AML-193 (cell line): ENCODE measurements at places on chromosomes 5 and 9.

GRCh38 chr5:73654171-73654811 lies 28.3 kb downstream of the ARHGEF28 start:
- no peak for DNase-seq

DNA sequence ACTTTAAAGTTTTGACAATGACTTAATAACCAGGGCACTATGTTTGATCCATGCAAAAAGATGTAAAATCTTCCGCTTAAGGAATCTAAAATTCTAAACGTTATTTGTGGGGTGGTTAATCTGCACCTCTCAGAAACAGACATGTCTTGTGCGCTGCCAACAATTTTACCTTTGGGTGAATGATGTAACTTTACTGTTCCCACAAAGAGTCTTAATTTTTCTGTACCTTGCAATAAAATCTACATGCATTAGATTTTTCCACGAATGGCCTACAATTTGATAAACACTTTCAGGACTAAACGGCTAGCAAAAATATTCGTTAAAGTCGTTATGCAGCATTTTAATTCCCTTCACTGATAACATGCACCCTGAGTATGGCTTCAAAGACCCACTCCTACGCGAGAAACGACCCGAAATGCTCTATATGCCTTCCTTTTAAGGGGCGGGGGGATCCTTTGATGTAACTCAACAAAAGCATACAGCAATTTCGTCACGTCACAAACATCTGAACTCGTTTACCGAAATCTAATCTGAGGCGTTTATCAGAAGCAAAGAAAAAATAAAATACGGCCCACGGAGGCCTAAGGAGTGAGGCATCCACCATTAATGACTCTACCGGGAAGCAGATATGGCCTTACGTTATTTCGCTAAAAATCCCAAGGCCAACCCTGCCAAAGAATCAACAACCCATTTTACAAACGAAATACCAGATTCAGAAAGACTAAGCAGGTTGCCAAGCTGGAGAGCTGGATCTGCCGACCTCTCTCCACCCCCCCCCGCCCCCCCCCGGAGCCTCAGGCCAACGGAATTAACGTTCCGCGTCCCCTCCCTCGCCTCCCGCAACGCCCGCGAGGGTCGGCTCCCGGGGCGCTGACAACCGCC lies 621 bp downstream of the AK6 start:
- DNase-seq, result peak; percentile 38

DNA sequence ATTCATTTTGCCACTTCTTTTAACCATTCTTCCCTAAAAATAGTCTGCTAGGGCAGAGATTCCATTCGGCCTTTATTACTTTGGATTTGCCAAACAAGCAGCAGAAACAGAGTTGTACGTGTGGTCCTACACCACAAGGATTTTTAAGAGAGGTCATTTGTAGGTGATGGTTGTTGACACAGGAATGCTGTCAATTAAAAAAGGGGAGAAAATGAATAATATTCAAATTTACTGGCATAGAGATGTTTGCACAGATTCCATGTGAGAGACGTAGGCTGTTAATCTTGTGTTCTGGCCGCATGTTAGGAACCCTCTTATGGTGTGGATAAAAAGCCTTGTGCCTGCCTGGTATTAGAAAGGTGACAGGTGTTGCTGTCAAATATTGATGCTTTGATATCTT lies 34.9 kb downstream of the TRIO start:
- DNase-seq, result no peak

DNA sequence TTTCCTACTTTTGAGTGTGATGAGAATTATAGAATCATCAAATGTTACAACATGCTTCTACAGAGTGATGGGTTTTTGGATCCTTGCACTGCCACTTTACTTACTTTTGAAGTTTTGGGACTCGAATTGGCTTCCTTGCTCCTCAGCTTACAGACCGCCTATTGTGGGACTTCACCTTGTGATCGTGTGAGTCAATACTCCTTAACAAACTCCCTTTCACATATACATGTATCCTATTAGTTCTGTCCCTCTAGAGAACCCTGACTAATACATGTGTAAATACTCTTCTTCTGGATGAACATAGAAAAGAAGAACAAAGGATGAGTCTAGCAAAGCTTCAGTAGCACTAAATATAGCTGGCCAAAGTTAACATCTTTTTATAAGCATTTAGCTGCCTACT lies 98.7 kb upstream of the PDE4D start:
- DNase-seq, result no peak

GRCh38 chr5:78779771-78780616 lies 131.4 kb upstream of the LHFPL2 start:
- DNase-seq, result no peak

GRCh38 chr5:141510160-141510559 lies 21.3 kb downstream of the PCDHGC5 start:
- no peak for DNase-seq

GRCh38 chr5:143148771-143149170 lies 254.7 kb downstream of the NR3C1 start:
- no peak for DNase-seq

DNA sequence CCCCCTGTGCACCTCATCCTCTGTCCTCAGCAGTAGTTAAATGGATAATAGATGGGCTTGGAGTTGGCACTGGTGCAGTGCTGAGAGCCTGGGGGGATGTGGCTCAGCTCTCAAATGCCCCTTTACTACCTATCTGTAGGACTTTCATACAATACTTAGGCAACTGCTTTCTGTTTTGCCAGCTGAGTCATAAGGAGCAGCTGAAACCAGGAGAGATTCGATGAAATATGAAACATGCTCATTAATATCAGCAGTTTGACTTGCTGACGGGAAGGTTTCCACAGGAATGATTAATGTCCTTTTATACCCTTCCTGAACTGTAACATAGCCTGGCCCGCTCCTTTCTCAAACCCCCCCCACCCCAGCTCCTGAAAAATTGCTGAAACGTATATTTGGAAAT lies 142.6 kb downstream of the SAXO1 start:
- no peak for DNase-seq

DNA sequence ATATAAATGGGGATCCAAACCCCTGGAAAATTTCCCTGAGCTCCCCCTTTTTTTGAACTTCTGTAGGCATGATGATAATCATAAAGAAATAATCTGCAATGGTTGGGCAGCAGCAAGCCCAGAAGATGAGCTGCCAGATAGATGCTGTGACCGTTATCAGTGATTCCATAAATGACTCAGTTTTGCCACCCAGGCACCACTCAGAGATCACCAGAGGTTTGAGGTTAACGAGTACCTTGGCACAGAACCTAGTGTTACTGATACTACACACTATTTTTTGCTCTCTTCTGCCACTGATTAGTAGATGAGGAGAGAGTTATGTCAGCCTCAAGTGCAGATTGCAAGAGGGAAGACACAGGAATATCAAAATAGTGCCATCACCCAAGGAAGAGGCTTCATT lies 199.3 kb upstream of the PTGER4 start:
- no peak for DNase-seq

GRCh38 chr9:91884696-91885687 lies 65.0 kb downstream of the ROR2 start:
- no peak for DNase-seq

DNA sequence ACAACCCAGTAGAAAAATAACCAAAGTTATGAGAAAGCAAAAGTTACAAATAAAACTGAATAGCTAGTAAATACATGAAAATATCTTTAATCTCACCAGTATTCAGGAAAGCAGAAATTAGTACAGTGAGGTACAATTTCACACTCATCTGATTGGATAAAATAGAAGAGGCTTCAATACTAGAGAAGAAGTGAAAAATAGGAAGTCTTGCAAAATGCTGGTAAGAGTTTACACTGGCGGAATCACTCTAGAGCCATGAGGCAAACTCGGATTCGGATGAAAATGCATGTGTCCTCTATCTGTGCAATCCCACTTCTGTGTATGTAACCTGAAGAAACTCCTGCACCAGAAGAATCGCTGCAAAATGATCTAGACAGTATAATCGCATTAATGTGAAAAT lies 128.9 kb downstream of the CCDC192 start:
- no peak for DNase-seq

DNA sequence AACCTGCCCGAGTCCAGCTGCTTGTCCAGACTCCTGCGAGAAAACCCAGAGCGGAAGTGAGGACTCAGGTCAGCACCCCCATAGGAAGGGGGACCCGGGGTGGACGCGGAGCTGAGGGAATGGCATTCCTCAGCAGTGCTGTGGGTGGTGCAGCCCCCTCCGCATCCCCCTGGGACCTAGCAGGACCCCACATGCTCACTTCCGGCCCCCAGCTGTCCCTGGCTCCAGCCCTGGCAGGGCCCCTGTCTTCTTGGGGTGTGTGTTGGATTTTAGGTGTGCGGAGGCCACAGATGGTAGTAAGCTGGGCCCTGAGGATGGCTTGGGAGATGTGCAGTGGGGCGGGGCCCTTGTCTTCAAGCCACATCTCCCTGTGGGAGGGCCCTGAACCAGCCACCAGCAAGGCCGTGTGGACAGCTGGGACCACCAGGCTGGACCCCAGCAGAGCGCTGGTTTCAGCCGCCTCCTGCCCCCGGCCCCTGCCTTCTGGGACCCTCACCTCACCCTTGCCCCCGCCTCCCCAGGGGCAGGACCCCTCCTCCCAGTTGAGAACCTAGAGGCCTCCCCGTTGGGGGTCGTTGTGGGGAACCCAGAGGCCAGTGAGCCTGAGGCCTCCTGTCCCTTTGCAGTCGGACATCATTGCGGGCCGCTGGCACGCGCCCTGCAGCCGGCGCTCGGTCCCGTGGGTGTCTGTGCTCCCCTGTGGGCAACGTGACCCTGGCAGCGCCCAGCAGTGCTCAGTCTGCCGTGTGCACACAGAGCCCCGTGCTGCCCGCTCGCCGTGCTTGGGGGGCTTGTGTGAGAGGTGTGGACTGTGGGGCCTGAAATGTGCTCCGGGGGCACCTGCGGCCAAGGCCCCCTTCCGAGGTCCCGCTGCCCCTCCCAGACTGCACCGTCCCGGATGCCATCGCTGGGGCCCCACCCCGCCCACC lies 10.8 kb upstream of the SLC9A3 start:
- no peak for DNase-seq

DNA sequence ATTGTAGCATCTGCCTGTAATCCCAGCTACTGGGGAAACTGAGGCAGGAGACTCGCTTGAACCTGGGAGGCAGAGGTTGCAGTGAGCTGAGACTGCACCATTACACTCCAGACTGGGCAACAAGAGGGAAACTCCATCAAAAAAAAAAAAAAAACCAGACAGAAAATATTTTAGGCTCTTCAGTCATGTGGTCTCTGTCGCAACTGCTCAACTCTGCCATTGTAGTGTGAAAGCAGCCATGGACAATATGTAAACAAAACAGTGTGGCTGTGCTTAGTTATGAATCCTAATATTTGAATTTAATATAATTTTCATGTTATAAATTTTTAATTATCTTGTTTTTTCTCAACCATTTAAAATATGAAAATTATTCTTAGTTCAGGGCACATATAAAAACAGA lies 38.4 kb downstream of the ZFAND5 start:
- no peak for DNase-seq

DNA sequence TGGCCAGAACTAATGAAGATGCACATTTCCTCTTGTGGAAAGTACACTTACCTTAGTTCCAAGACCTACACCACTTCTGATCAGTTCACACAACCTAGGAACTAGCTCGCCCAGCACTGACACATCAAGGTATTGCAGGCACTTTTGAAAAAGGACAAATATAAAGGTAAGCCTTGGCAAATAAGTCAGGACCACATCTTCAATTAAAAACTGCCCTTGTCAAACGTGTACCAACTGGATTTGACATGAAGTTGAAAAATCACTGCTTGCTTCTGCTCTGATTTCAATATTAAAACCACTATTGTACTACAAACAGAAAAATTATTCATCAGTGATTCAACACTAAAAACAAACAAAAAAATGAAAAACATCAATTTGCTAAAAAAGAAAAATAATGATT lies 45.0 kb upstream of the OR2K2 start:
- DNase-seq, result no peak

DNA sequence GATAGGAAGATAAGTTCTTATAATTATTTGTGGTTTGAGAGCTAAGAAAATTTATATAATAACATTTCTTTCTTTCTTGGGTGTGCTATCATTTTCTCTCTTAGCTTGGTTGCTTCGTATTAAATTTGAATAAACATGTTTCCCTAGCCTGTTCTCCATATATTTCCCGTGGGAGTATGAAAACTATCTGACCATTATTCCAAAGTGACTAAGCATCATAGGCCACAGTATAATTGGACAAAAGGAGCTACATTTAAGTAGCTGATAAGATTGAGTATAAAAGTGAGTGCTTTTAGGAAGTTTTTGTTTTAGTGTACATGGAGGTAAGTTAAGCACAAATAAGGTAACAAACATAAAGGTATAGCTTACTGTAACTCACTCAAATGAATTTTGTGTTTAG lies 8.4 kb upstream of the OSMR start:
- DNase-seq, result no peak

DNA sequence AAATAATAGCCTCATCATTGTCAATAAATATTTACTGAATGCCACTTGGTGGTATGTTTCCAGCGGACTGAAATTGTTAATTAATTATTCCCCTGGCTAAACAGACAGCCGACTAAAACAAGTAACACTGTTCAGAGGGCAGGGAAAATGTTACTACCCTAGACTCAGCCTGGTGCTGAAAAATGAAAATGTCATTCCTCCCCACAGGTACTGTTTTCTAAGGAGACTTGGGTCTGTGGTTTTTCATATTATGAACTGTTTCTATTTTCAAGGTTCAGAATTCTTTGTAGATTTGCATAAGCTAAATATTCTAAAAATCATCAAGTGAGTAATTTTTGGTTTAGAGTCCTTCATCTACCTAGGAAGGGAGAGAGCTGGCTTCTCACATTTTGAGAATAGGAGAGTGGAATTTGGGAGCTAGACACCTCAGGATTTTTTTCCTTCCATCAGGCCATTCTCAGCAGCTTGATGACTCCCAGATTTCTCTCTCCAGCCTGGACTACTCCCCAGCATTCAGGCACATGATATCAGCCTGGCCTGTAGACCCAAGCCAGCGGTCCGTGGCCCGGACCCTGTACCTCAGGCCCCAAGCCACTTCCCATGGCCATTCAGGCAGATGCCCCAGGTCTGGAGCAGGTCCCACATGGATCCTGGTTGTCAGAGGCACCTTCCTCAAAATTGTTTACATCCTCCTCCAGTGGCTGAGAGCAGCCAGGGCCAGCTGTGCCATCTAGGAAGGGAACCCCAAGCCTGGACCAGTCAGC lies 24.4 kb downstream of the BHMT start:
- no peak for DNase-seq

GRCh38 chr5:107306594-107306993 lies 364.1 kb downstream of the EFNA5 start:
- DNase-seq, result no peak

DNA sequence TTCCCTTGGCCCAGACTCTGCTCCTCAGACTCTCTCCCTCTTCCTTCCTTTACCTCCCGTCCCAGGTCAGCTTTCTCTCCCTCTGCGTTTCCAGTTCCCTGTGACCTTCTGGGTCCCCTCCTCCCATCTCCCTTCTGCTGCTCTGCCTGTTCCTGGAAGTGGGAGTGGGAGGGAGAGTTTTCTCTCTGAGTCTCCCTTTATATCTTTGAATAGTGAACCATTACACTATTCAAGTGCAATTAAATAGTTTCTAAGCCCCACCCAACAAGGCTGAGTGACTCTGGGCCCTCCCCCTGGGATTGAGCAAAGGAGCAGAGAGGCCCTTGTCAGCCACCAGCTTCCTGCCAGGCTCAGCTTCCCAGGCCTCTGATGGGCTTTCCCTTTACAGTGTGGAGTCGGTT lies 34.8 kb downstream of the THBS4 start:
- peak; percentile 61 for DNase-seq

- no peak for DNase-seq
Measured at GRCh38 chr5:111753884-111754589, 3.0 kb downstream of the NREP start.
